ENCODE measurements at places on chromosomes 1 and 21.
A peak's percentile ranks its signal among the peaks of the same experiment; 100 is the strongest.

DNA sequence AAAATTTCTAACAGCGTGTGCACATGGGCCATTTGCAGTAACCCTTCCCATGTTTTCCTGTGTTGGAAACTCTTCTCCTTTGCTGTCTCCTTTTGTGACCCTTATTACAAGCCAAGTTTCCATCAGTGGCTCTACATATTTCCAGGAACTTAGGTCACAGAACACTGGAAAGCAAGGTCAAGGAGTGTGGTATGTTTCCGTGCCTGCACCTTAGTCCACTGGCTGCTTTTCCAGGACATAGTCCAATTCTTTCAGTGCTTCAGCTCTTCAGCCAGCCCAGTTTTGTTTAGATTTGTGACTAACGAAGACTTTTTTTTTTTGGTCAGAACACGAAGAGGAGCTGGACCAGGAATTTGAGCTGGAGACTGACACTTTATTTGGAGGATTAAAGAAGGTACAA is 33.8 kb downstream of the HHAT start:
- DNase-seq = no peak

DNA sequence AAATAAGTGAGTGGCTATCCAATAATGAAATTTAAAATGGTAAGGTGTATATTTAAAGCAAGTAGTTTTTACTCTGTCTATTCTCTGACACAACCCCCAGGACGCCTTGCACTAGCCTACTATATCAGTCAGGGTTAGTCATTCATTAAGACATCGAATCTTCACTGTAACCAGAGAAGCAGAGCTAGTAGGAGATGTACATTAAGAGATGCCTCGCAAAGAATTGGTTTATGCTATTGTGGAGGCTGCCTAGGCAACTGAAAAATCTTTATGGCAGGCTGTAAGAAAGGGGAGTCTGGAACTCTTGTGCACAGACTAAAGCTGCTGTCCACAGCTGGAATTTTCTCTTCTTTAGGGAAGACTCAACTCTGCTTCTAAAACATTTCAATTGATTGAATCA is 28.8 kb downstream of the NTNG1 start:
- no peak for DNase-seq

- DNase-seq = no peak
These were observed 112.3 kb downstream of the TSEN15 start for GRCh38 chr1:184163674-184164465.

- DNase-seq = no peak
These were observed 86.2 kb downstream of the TEX35 start for GRCh38 chr1:178599087-178599486.

DNA sequence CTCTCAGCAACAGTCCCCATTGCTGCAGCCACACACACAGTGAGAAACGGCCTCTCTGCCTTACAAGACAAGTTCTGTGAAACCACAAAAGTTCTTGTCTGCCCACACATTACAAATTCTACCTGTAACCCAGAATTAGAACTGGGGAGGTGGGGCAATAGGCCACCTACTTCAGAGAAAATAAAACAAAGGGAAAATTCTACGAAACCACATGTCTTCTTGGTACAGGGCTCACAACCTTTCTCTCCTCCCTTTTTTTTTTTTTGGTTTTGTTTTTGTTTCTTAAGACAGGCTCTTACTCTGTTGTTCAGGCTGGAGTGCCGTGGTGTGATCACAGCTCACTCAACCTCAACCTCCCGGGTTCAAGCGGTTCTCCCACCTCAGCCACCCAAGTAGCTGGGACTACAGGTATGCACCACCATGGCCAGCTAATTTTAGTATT is 30.2 kb downstream of the LPAR3 start:
- DNase-seq = no peak

DNA sequence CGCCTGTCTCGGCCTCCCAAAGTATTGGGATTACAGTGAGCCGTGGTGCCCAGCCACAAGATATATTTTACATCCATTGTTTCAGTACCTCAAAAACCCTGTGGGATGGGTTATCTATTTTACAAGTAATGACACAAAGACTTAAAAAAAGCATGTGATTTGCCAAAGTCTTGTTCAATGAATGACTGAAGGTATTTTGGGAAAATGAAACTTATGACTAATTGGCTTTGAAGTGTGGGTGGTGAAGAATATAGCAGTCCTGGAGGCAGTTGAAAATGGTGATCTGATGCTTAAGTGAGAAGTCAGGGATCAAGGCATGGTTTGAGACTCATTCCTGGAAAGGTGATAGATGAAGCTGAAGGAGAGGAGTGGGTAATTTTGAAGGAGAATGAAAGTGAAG is 3.0 kb downstream of the SWT1 start:
- DNase-seq = no peak

DNA sequence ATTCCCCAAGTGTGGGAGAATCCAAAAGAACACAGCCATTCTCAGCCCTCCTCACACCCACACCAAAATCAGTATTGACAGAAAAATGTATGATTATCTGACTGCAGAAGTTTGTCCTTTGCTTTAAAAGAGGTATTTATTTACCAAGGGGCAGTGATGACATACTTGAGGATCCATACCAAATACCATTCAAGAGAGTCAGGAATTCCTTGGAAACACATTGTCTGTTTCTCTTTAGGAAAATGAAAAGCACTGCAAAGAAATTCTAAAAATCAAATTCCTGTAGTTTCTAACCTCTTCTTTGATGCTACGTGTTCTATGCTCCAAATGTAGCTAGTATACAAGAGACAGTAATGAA is 509.6 kb upstream of the CXADR start:
- DNase-seq = no peak

- DNase-seq = no peak
These were observed 905 bp downstream of the LIX1L start for GRCh38 chr1:145956781-145957442.

- no peak for DNase-seq
These were observed 6.1 kb downstream of the FAM3B start for GRCh38 chr21:41322496-41323382.

- DNase-seq = peak; percentile 51
These were observed 62.3 kb upstream of the ADARB1 start for GRCh38 chr21:45011911-45012661.

- no peak for DNase-seq
These were observed 111.0 kb downstream of the NTNG1 start for GRCh38 chr1:107251839-107252238.

GRCh38 chr1:55861676-55862340 is 646.6 kb upstream of the USP24 start:
- DNase-seq = no peak

- DNase-seq = no peak
These were observed 42.2 kb upstream of the GOLT1A start for GRCh38 chr1:204255966-204256365.

DNA sequence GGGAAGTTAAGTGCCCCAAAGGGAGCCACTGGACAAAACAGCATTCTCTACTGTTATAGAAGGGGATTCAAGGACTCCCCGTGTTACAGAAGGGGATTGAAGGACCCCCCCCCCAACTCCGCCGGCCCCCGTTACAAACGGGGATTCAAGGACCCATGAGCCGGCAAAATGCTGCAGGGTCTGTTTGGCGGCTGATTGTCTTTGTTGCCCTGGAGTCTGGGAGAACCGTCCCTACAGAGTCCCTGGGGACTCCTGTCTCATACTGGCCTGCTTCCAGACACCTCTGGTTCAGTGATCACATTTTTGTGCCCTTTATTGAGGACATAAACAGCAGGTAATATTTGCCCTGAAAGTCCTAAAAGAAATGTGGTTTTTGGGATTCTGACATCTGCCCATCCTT is 96.4 kb downstream of the SYF2 start:
- no peak for DNase-seq

GRCh38 chr1:39816415-39817090 is 27.9 kb upstream of the BMP8B start:
- DNase-seq = peak; percentile 68

- DNase-seq = no peak
These were observed 8.9 kb upstream of the SLC25A33 start for GRCh38 chr1:9530320-9530719.

- DNase-seq = no peak
These were observed 15.7 kb upstream of the IPP start for GRCh38 chr1:45765999-45766792.

GRCh38 chr1:192860478-192861185 is 51.8 kb downstream of the RGS2 start:
- no peak for DNase-seq

DNA sequence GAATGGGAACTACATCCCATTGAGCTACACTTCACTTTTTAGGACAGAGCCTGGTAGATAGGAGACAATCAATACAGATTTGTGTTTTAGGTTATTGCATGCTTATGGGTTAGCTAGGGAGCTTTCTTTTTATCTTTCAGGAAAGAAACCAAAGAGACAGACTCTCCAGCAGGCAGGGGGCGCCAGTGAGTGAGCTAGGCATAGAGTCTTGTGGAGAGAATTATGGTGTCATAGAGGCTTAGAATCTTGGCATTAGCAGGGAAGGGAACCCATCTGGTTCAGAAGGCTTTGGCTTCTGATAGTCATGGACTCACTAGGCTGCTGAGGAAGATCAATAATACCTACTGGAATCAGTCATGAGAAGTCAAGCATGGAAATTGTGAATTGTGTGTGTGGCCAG is at the start of gene SMCP:
Gene SMCP, plus strand, starts transcription at position 281 of the 400 bp plus-strand sequence. CDS start 6,101 bp downstream, outside the sequence.
- DNase-seq = no peak

DNA sequence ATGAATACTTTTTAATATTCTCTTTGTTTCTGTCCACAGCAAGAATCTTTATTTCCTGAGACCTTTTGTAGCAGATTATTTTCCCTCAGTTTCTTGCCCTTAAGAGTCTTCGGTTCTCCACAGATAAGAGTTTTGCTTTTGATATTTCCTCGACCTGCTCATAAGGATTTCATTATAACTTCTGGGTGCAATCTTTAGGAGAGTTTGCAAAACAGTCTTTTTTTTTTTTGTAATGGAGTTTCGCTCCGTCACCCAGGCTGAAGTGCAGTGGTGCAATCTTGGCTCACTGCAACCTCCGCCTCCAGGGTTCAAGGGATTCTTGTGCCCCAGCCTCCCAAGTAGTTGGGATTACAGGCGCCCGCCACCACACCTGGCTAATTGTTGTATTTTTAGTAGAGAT is 10.1 kb upstream of the UBE4B start:
- no peak for DNase-seq

DNA sequence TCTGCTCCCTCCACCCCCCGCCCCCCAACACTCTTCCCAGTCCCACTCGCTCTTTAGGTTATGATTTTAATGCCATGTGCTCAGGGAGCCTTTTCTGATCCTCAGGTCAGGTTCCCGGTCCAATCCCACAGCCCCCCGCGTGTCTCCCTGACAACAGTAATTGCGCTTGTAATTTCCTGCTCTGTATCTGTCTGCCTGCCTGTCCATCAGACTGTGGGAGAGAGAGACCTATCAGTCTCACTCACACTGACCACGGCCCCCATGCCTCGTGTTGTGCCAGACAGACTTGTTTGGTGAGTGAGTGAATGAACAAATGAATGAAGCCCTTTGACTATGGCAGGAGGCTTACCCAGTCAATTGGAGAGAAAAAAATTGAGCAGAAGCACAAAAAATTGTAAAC is 50.8 kb upstream of the ECE1 start:
- no peak for DNase-seq

DNA sequence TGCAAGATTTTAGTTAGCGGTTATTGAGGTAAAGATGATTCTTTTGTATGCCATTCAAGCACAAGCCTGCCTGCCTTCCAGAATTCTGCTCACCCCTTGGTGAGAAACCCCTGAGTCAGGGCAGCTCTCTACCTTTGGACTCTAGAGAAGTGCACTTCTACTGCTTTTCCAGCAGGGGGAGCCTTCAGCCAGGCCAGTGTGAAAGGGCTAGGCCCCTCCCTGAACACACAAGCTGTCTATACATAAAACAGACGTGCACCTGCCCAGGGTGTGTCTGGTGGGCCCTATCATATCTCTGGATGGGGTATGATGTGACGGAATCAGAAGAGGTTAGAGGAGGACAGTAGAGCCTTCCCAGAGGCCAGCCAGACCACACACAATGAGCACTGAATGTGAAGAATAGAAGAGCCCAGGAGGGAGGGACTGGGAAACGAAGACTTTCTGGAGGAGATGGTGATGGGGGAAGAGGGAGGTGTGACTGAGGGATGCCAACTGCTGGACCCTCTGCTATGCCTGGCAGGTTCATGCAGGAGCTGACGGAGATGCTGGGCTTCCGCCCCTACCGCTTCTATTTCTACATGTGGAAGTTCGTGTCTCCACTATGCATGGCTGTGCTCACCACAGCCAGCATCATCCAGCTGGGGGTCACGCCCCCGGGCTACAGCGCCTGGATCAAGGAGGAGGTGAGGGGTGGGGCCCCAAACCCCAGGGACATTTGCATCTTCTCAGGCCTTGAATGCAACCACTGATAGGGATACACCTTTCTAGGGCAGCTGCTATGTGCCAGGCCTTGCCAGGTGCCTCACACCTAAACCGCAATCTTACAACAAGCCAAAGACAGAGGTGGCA is 13.0 kb upstream of the KCNC4 start:
- no peak for DNase-seq

DNA sequence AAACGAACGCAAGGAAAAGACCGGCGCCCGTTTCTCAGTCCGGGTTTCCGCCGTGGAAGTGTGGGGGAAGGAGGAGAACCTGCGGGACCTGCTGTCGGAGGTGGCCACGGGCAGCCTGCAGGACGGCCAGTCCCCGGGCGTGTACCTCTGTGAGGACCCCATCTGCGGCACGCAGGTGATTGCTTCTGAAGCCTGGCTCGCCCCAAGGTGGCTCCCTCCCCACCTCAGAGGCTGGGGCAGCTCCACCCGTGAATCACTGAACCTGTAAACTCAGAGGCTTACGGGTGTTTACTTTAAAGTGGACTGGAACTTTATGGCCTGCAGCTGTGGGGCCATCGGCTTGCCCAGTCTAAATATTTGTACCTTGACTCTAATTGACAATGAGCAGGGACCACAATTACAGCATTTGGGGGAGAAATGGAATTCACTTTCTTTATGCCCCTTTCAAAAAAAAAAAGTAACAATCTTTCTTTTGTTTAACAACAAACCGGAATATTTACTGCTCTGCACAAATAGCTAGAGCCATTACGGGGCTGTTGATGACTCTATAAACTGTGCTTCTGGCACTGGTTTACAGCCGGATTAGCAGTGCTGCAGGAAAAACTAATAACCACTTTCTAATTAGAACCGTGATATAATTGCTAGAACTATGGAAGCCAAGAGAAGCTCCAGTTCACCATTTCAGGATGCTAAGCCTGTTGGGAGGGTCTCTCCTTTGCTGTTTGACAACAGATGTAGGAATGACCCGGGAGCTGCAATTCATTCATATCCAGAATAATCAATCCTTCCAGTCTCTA is 454.8 kb downstream of the KIF26B start:
- DNase-seq = no peak

- no peak for DNase-seq
These were observed 2.1 kb downstream of the SCCPDH start for GRCh38 chr1:246726255-246726679.

DNA sequence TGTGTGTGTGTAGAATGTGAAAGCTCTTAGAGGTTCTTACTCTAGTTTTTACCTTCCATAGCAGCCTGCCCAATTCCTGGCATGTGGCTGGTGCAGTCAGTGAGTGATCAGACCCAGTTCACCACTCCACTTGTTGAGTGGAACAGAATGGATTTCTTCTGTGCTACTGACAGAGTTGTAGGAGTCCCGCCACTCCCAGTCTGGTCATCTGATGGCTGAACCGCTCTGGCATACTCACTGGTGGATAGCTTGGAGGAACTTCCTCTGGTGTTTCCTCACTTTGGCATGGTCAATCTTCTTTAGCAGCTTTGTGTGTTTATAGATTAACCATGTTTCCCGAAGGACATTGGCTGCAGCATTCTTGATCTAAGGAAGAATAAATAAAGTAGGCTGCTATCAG is 106.7 kb upstream of the ADAR start:
- DNase-seq = no peak

- DNase-seq = no peak
These were observed 29.1 kb downstream of the EIF2D start for GRCh38 chr1:206582971-206583706.

GRCh38 chr1:200384818-200385390 is 24.9 kb downstream of the ZNF281 start:
- no peak for DNase-seq

All from sciatic nerve (tissue), 2 donors.